Stimulated activated CD8-positive, alpha-beta memory T cell treated with anti-CD3 and anti-CD28 coated beads, Interleukin-12 subunit alpha, Interleukin-12 subunit beta, amount 100 ng/mL, for 1 hour (primary cell): ENCODE measurements at places on chromosomes 5 and 9.

DNA sequence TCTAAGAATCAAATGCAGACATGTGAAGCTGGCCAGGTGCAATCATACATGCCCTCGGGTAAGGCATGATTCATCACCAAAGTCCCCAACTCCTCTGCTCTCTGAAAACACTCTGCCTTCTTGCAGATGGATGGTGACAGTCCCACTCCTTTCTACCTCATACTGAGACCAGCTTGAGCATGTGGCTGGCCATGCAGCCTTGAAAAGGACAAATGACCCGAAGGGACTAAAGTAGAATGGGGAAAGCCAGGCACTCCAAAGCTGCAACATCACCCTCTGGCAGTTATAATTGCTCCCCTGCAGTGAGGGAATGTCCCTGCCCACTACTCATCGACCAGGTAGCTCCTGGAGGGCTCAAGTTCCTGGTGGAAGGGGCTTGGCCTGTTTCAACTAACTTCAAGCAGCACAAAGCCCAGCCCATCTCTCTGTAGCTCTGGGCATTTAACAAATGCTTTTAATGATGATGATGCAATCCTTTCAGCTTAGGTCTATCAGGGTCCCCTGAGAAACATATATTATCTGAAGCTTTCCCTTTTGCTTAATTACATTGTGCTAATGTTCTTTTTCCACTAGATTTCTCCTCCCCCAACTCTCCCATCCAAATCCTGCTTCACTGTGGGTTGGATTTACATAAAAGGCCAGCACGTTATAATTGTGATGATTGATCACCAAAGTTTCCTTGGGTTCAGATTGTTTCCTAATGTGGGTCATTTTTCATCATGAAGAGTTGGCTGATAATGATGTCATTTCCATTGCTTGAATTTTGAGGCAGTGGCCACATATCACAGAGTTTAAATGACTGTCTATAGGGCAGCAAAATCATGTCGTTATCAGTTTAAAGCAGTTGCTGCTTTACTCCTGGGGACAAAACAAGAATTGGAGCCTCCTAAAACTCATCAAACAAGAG lies 436.5 kb upstream of the SLC30A5 start:
- no peak for DNase-seq

DNA sequence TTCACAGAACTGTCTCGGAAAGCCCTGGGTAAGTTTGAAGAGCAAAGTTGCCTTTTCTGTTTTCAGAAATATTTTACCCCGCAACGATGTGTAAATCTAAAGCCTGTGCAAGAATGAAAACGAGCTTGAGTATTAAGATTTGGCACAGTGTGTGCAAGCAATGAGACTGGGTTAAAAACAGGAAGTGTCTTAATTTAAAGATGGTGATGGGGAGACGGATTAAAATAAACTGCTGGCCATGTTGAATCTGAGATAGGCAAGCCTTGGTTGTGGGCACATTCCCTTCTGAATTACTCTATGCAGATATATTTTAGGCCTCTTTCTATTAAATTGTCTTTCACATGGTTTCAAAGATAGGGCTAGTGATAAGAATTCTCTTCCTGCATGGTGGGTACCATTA lies 294.2 kb upstream of the DMRT1 start:
- DNase-seq: no peak

- no peak for DNase-seq
These were observed 18.8 kb downstream of the GLE1 start for GRCh38 chr9:128523199-128523925.

- DNase-seq: no peak
These were observed 26.7 kb downstream of the NCBP1 start for GRCh38 chr9:97660340-97660739.

DNA sequence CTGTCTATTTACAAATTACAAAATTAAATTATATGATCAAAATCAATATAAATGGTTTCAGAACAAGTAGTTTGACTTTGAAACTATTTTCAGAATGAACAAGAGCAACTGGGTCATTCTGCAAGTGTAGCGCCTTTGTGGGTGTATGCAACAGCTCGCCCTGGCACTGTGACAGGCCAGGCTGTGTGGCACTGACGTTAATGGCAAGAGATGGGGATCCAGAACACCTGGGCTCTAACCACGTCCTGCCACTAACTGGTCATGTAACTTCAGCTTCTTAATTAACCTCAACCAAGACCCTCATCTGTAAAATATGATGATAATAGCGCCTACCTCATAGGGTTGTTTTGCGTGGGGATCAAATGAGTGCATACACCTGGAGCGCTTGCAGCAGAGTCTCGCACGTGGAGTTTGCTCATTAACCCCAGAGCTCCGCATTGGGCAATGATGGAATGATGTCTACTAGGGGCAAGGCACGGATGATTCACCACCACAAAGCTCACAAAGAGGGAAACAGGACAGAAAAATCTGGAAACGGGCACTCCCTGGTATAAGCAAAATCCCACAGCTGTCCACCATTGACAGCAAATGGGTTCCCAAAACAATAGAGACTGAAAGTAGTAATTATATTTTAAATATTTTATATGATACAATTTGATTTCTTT lies 639.4 kb downstream of the SEMA5A start:
- no peak for DNase-seq

DNA sequence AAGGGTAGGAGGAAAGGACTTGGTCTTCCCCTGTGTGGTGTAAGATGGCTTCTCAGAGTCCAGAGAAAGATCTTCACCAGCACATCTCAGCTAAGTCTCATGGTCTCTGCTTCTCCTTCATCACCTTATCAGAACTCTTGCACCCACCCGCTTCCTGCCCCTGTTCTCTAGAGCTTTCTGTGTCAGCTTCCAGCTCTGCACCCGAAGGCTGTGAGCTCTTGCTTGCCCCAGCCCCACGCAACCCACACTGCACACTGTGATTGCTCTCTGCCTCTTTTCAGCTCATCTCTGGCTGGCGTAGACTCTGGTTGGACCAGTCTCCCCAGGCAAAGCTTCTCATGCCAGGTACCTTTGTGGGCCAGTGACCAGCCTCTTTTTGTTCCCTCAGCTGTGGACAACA lies 93.2 kb upstream of the RAPGEF1 start:
- no peak for DNase-seq

GRCh38 chr5:146368137-146368536 lies 29.5 kb downstream of the POU4F3 start:
- no peak for DNase-seq

- no peak for DNase-seq
These were observed 110.1 kb downstream of the TMEM167A start for GRCh38 chr5:82967072-82967471.

- no peak for DNase-seq
These were observed 141.4 kb downstream of the C5orf15 start for GRCh38 chr5:133827011-133827410.

DNA sequence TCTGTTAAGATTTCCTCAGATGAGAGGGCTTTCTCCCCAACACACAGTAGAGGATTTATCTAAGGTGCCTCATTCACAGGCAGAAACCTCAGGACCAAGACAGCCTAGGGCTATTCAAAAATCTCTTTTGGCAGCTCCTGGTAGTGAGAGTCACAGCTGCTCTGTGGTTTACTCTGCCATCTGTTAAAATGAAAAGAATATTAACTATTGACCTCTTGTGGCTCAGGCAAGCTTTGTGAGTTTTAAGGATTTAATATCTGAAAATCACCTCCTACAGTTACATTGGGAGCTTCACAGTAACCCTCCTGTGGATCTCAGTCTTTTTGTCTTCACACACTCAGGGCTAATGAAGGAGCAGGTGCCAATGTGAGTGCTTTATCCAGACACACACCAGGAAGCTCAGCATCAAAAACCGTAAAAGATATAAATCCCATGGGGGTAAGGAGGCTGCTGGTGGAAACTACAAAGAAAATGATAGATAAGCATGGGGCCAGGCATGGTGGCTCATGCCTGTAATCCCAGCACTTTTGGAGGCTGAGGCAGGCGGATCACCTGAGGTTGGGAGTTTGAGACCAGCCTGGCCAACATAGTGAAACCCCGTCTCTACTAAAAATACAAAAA lies 29.7 kb downstream of the PPP1R2B start:
- DNase-seq: no peak

DNA sequence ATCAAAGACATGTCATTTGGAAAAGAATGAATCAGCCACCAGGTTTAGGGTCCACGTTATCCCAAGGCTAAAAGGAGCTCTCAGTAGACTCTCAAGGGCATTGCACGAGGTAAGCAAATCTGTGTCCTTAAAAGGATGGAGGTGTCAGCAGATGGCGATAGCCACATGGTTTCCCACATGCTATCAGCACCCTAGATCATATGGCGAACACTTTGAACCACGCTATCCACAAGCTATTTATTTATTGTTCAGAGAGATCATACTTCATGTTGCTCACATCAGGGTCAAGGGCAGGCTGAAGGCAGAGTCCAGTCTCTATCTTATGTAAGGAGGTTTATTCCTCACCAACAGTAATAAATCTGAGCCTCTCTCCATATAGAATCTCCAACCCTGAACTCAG lies 43.7 kb downstream of the CDH6 start:
- no peak for DNase-seq

- DNase-seq: no peak
These were observed 67.9 kb upstream of the SLC28A3 start for GRCh38 chr9:84408416-84408815.

DNA sequence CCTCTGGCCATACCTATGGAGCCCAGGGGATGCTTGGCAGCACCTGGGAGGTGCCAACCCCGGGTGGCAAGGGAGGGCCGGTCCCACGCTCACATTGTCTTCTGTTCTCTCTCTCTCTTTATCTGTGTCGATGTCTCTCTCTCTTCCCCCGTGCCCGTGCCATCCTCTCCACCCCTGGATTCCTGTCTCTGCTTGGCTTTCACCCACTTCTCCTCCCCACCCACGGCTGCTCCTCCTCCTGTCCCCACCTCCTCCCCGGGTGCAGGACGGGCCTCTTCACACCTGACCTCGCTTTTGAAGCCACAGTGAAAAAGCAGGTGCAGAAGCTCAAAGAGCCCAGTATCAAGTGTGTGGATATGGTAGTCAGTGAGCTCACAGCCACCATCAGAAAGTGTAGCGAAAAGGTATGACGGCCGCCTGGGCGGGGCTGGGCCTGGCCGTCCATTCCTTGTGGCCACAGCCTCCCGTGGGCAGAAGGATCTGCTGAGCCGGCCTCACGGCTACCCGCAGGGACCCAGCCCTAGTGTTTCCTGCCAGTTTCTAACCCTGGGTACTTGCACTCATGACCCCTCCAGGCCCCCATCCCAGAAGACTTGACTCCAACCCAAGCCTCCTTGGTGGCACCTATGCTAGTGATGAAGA lies 22.7 kb downstream of the DNM1 start:
- DNase-seq: no peak

GRCh38 chr5:134257176-134257575 lies 31.3 kb upstream of the PPP2CA start:
- DNase-seq: no peak

- DNase-seq: no peak
These were observed 350.4 kb downstream of the PDE4D start for GRCh38 chr5:59542851-59543820.

DNA sequence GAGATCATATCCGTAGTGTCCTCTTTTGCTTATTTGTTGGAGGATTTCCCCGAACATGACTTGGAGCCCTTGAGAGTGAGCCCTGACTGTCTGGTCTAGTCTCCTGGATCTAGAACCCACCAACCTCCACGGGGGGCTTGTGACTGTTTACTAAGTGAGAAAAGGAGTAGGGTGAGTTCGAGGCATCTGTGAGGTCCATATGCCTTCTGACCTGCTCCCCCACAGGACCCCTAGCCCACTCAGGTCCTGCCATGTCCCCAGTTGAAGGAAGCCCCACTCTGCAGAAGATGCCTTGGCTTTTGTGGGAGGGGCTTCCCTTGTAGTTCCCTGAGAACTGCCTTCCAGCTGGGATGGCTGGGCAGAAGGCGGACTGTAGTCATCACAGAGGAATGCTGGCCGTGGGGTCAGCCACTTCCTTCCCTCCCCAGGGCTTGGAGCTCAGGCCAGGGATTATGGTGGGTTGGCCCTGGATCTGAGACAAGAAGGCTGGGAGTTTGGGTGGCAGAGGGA lies 7.0 kb upstream of the IRF1 start:
- no peak for DNase-seq

DNA sequence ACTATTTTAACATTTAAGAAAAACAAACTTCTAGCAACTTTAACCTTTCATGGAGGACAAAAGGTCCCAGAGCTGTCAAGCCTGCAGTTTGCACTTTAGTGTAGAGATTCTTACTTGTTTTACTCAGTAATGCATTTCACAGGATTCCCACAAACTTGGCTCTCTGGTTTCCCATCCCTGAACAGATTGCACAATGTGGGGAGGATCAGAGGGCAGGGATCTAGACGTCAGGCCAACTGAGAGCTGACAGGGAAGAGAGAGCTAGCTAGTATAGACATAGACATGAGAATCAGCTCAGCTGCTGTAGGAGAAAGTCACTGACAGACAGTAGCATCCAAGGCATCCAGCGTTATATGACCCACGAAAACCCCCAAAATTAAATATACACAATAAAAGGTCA lies 20.9 kb upstream of the BNIP1 start:
- no peak for DNase-seq

GRCh38 chr5:141617682-141618029 lies 1.1 kb downstream of the DIAPH1 start:
- no peak for DNase-seq
